ENCODE measurements at places on chromosomes 5 and 9. TPM values are rescaled to one million over a fixed set of nuclear protein-coding genes. Genes with fewer than 3 reads are reported as not detected.
A peak's percentile ranks its signal among the peaks of the same experiment; 100 is the strongest.

GRCh38 chr9:23638011-23638410 is 188.0 kb downstream of the ELAVL2 start:
- no peak for DNase-seq

DNA sequence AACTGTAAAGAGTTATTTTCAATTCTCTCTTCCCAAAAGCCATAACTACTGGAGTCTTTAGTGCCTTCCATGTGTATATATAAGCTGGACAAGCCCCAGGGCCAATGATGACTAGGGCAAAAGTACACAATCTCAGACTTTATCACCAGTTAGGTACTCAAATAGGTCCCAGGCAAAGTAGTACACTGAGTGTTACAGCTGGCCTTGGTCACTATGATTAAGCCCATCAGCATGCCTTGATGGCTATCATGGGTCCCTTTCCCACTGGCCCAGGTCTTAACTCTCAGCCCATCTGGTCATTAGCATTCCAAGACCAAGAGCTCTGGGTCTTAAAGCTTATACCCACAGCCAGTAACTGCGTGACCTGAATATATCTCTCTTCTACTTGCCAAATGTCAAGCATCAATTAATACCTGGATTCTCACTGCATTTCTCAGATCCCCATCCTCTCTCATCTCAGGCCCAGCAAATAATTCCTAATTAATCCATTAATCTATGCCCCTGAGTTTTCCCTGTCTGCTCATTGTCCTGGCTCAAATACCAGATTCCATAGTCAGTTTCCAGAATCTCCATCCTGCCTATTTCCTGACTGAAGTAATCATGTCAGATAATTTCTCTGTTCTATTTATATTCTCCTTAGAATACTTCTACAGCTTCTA is 62.3 kb downstream of the NR6A1 start:
- DNase-seq = no peak

GRCh38 chr5:56569076-56569475 is 246.3 kb upstream of the MAP3K1 start:
- DNase-seq = no peak

DNA sequence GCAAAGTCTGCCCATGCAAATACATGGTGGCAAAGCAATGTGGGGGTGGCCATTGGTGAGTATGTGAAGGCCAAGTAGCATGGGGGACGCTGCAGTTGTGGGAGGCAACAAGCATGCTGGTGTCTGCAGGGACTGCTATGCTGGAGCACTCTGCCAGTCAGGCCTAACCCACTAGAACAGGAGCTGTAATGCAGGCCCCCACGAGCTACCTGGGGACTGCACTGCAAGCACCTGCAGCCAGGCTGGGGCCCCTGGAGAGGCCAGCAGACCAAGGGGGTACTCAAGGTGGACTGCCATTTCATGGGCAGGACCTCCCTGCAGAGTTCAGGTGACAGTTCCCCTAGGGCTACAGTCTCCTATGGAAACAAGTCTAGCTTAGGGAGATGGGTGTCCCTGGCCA is 183.8 kb upstream of the PDE4D start:
- no peak for DNase-seq

TMEFF1 gene
- 0.92 TPM for total RNA-seq

DNA sequence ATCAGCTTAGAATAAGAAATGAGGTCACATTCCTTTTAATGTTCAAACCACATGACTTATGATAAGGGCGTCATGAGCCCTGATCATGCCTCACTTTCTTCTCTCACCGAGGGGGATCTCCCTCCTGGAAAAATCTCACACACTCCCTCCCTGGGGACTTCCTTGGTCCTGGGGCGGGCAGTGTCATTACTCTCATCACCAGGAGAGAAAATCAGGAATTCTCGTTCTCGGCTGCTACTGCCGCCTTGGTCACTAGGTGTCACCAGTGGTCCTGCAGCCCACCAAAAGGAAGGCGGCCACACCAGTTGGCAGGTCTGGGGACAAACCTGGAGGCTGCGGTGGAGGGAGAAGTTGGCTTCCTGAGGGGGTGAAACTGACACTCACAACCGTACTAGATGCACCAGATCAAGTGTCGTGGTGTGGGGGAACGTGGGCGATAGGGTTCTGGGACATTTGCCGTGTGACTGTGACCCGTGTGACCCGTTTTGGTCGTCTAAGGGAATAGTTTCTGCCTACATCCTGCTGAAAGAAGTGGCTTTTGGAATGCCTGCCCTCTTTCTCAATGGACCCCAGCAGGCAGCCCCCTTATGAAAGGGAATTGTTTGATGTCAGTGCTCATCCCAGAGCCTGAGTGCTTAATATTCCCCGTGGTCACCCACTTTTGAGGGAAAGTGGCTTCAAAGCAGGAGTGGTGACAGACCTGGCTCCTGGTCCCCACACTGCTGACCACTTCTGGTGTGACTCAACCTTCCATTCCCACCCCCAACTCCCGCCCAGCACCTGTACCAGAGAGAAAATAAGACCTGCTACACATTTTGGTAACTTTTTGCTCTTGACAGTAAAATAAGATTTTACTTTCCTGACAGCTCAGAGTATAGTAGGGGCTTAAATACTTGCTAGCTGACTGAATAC is 63.2 kb downstream of the ACER2 start:
- peak; percentile 80 for DNase-seq

FAXDC2 gene
- 160 TPM for total RNA-seq

- peak; percentile 78 for DNase-seq
Observed at GRCh38 chr9:6779417-6780241, 21.9 kb downstream of the KDM4C start.

DNA sequence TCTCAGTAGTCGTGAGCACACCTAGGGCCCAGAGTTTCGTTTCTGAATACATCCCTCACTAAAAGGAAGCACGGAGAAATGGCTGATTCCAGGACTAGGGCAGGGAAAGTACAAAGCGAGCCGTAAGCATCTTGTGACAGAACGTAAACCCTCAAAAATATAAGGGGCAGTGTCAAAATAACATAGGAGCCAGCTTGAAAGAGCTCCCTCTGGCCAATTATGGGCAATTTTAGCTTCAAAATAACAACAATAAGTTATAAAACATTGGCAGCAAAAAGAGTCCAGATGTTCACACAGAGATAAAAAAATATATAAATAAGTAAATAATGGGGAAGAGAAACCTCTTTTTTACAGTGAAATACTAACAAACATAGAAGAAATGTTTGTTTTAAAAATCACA is 18.5 kb upstream of the GLIS3 start:
- no peak for DNase-seq

- peak; percentile 90 for DNase-seq
Observed at GRCh38 chr9:81613002-81613812, 76.1 kb downstream of the TLE1 start.

DNA sequence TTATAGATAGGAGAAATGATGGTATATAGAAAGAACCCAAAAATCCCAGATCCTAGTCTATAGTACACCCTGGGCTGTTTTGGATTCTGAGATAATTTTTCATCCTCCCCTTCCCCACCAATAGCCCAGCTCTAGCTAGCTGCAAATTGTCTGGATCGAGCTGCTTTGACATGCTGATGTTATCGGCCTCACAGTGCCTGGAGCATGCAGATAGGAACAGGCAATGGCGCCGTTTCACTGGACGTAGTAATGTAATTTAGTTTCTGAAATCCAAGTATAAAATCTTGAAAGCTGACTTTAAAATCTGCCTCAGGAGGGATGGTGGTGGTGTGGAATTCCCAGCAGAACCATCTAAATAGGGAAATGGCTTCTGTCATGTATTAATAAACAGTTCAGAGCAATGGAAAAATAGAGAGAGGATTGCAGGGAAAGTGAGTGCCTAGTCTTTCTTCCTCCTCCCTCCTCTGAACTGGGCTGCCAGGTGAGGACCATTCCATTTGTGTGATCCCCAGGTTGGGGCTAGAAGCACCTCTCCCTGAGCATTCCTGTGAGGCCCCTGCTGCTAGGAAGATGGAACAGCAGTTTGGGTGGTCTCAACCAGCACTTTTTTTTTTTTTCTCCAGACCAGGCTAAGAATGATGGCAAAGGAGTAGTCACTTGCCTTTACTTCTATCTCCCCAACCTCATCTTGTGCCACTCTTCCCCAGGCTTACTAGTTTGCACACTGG is 31.9 kb downstream of the FAM219A start:
- no peak for DNase-seq

GRCh38 chr9:37382982-37383357 is 39.5 kb upstream of the GRHPR start:
- no peak for DNase-seq

DNA sequence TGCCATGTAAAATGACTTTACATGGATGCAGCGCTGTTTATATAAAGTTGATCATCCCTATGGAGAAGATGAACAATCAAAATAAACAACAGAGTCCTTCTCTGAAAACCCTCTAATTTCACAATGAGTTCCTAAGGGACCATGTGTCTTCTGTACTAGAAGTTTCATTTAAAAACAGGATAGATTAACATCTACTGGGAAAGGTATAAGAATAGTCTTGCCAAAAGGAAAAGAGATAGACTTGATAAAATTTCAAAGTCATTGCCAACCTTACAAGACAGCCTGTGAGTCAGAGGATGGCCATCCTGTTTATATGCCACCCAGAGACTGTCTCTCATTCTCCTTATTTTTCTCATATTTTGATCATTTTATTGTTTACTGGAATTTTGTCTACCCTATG is 367.1 kb upstream of the PDE4D start:
- DNase-seq = no peak

NUTM2G gene
- not detected for total RNA-seq

PCSK1 gene
- total RNA-seq = not detected

DNA sequence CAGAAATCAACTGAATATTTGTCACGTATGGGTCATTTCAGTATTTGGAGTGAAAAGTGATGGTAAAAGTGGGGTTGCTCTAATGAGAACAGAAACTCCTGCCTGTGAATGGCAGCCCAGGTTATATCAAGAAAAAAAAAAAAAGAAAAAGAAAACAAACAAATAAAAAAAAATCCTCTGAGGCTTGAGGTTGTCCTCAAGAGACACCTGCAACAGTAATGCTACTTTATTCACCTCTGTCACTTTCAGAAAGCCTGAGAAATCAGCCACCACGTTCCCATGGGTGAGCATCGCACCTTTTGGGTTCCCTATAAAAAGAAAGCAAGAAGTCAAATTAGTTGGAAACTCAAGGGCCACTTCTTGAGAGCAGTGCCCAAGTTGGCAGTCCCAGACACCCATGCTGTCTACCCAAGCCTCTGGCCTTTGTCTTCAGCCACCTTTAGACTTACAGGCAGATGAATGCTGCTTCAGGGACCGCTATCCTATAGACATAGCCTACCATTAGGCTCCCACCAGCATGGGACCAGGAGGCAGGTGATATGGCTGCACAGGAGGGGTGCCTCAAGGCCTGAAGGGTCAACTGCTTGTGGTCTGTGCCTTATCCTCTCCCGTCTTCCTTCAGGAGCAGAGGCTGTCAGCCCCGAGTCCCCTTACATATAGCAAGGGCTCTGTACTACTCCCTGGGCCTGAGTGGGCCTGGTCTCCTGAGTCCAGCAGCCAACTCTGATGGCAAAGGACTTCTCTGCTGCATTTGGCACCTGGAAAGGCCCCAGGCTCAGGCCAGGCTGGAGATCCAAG is 31.1 kb upstream of the MEIKIN start:
- DNase-seq = no peak

FAM169A gene
- total RNA-seq = under 0.01 TPM

DNA sequence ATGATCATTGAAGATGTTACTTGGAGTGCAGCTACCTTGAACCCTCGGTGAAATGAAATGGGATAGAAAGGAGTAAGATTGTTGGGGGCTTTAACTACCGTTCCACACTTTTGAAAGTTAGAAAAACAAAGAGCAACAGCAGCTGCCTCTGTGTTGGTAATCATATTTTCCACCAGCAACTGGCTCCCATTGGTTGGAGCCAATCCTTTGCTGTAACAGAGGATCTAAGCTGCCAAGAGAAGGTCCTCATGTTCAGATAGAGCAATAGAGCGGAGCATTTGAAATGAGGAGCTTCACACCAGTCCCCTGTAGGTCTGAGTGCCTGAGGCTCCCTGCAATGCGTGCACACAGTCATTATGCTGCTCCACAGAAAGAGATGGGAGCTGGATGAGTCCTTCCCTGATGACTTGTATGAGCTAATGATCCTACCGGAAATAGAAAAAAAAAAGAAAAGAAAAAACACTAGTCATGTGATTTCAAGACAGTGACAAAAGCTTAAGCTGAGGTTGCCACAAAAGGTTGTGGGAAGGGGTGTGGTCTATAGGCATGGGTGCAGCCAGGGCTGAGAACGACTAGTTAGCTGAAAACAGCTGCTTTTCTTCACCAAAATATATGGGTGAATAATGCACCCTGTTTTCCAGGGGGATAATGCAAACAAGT is 300.7 kb downstream of the MLLT3 start:
- no peak for DNase-seq

GRCh38 chr5:919356-920000 is 26.8 kb downstream of the TRIP13 start:
- no peak for DNase-seq

- DNase-seq = peak; percentile 84
Observed at GRCh38 chr9:133955821-133956411, 36.2 kb downstream of the VAV2 start.

- no peak for DNase-seq
Observed at GRCh38 chr5:14187660-14188059, 44.5 kb downstream of the TRIO start.

DNA sequence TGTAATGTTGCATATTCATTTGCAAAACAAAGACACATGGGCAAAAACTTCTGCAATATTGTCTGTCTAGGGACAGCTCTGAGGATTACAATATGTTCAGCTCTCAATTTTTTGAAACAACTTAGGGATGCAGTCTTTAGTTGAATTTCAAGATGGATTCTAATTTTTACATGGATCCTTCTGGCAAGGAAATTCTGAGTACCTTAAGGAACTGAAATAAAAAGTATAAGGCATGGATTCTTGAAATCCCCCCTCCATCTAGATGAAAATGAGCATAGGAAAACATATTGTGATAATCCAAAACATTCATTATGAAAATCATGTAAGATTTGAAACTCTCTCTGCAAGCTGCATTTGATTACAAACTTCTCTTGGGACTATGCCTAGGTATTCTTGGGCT is 568.6 kb downstream of the CETN3 start:
- no peak for DNase-seq

DNA sequence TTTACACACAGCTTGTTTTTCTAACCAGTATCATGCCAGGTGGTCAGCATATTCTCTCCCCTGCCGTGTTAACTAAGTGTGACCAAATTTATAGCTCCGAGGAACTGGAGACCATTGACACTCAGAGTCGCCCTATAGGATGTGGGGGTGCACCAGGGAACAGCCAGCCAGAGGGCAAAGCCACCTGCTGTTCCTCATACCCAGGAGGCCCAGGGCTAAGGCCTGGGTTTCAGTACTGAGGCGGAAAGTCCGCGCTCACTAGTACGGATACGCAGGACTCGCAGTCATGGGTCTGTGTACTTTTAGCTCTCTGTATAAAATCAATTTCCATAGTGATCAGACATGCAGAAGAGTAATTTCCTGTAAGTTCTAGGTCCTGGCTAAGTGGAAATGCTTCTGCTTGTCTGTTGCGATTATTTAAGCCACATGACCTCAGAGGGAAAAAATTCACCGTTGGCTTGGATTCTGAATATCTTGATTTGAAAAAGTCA is 247.0 kb downstream of the AOPEP start:
- peak; percentile 80 for DNase-seq

GRCh38 chr5:74642543-74642863 is 2.0 kb upstream of the ENC1 start:
- DNase-seq = no peak

PRLR gene
- total RNA-seq = 10.1 TPM

- no peak for DNase-seq
Observed at GRCh38 chr5:178762391-178762790, 31.9 kb upstream of the ZNF354A start.

Data from stomach (tissue), 19 donors.